Aorta (tissue), 5 donors: ENCODE measurements at places on chromosomes 1 and 21. TPM values are rescaled to one million over a fixed set of nuclear protein-coding genes. Genes with fewer than 3 reads are reported as not detected.

PTCH2 gene
- 1.7 TPM for total RNA-seq

VANGL2 gene
- total RNA-seq: 1.3 TPM

GUCA2A gene
- total RNA-seq: not detected

TFF1 gene
- not detected for total RNA-seq

RRAGC gene
- 23.0 TPM for total RNA-seq

- DNase-seq: peak; percentile 89
Observed at GRCh38 chr1:9084906-9085305, 15.5 kb upstream of the SLC2A5 start.

- no peak for DNase-seq
Observed at GRCh38 chr1:83734420-83734819, 264.5 kb downstream of the TTLL7 start.

- DNase-seq: peak; percentile 65
Observed at GRCh38 chr1:110064576-110065337, 5.7 kb downstream of the ALX3 start.

GRCh38 chr1:204282761-204283221, 69.0 kb upstream of the GOLT1A start:
- no peak for DNase-seq

GRCh38 chr1:157678721-157679120, 21.8 kb downstream of the FCRL3 start:
- no peak for DNase-seq
